ENCODE measurements at places on chromosomes 4 and X.

- no peak for DNase-seq
Observed at GRCh38 chr4:30743897-30744296, 23.7 kb downstream of the PCDH7 start.

DNA sequence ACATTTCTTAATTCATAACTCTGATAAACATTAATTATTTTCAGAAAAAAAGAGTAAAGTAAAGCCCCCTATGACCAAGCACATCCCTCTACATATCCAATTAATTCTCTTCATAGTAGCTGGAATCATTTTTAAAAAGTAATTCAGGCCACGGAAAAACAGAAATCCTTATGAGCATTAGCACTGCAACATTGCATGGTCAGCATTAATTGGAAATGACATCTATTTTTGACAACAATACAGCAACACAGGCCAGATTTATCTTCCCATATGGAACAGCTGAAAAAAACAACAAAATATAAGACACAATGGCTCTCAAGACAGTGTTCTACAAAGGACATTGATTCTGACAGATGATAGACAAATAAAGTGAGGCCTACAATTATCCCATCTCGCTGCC is 236.6 kb downstream of the TMA16 start:
- DNase-seq = no peak

DNA sequence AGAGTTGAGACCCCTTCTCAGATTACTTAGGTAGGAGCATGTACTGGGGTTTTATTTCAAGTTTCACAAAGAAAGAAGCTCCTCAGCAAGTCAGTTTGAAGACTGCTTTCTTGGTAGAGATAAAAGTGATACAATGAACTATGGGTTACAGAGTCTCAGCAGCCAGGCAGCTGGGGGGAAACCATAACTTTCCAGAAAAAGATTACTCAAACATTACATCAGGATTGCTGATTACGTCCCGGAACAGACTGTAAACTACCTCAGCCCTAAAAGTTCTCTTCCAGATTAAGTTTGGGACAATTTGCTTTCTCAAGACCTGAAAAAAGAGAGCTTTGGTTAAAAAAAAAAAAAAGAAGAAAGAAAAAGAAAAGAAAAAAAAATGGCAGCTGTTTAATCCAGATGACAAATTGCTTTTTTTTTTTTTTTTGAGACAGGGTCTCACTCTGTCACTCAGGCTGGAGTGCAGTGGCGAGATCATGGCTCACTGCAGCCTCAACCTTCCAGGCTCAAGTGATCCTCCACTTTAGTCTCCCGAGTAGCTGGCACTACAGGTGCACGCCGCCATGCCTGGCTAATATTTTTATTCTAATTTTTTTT is 16.6 kb downstream of the SAT1 start:
- no peak for DNase-seq

- DNase-seq = no peak
Observed at GRCh38 chrX:111881715-111882114, 5.7 kb downstream of the TRPC5OS start.

DNA sequence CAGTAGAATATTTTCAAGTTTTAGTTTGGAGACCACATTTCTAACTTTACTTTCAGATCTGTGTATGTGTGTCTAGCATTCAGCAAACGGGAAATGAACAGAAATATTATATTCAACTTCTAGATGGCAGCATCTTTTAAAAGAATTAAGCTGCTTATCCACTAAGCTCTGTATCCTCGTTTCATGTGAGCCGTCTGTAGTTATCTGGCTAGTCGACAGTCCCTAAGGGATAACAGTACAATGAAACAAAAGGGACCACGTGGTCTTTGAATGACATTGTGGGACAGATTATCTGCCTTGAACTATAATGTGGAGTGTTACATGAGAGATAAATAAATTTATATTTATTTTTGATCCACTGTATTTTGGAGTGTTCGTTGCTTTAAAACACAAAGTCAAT is 35.8 kb upstream of the PRSS12 start:
- no peak for DNase-seq

GRCh38 chr4:154036856-154037255 is 248.0 kb upstream of the SFRP2 start:
- DNase-seq = no peak

DNA sequence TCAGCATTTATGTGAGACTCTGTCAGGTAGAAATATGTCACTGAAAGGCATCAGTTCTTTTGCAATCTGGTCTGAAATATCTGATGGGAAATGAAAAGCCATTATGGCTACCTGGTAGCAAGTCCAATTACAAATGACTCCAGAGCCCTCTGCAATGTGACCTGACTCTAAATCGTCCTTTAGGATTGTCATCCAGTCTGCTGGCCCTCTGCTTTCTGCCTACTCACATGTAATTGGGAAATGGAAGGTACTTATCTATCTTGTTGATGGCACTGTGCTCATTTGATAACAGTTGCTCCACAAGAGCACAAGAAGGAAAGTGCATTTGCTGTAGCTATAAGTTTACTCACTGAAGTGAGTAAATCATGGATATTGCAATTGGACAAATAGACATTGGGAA is 799.8 kb downstream of the RAPGEF2 start:
- no peak for DNase-seq

- no peak for DNase-seq
Observed at GRCh38 chrX:113868711-113869110, 715.2 kb upstream of the HTR2C start.

- DNase-seq = no peak
Observed at GRCh38 chr4:33724685-33725084, 2519.6 kb downstream of the ARAP2 start.

All from astrocyte of the cerebellum (primary cell).